ENCODE measurements at places on chromosomes 5 and 9.

DNA sequence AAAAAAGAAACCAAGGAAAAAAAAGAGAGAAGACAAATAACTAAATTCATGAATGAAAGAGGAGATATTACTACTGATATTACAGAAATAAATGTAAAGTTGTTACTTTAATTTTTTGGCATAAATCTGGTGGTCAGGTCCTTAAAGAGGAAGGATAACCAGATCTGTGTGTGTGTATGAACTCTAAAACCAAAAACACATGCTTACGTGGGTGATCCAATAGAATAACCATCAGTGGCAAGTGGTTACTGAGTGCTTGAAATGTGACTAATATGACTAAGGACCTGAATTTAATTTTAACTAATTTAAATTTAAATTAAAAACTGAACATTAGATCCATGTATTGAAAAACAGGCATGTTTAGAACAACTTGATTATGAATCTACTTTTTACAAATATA is 10.3 kb downstream of the SLC28A3 start:
- no peak for DNase-seq

GRCh38 chr5:116378777-116379121 is 195.9 kb downstream of the SEMA6A start:
- no peak for DNase-seq

DNA sequence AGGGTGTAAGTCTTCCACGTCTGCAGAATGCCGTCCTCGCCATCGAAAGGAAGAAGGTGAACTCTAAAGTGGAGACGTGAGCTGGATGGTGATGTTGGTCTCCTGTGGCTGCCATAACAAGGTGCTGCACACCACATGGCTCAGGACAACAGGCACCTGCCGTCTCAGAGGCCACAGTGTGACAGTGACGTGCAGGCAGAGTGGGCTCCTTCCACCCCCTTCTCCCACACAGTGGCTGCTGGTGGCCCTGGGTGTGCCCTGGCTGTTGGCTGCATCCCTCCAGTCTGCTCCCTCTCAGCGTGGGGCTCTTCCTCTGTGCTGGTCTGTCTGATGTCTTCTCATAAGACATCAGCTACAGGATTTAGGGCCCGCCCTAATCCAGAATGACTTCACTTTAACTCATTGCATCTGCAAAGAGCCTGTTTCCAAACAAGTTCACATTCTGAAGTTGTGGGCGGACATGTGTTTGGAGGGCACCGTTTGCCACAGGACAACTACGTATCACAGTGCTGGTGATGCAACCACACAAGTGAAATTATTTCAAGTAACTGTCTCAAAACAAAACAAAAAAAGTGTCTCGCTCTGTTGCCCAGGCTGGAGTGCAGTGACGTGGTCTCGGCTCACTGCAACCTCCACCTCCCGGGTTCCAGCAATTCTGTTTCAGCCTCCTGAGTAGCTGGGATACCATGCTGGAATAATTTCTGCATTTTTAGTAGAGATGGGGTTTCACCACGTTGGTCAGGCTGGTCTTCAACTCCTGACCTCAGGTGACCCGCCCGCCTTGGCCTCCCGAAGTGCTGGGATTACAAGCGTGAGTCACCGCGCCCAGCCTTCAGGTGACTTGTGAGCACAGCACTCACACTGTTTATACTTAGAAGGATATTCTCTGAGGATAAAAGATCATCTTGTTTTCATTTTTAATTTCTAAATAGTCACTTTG is 31.2 kb upstream of the CLPTM1L start:
- peak; percentile 27 for DNase-seq

DNA sequence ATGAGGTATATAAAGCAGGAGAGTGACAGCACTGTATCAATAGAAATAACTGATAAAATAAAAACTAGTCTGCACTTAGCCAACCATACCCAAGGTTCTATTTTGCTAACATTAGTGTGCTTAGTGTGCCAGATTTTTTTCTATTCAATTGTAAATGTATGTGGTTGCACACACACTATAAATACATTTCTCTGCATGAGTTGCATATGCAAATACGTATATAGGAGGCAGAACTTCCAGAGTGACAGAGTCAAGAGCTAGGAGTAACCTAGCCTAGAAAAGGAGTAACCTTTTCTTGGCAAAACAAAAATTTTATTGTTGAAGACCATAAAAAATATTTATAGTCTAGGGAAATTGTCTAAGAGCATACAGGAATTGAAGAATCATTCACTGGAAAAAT is 461.6 kb downstream of the GABRG2 start:
- no peak for DNase-seq

- DNase-seq, result no peak
These were observed 56.5 kb upstream of the SPDL1 start for GRCh38 chr5:169527066-169527465.

DNA sequence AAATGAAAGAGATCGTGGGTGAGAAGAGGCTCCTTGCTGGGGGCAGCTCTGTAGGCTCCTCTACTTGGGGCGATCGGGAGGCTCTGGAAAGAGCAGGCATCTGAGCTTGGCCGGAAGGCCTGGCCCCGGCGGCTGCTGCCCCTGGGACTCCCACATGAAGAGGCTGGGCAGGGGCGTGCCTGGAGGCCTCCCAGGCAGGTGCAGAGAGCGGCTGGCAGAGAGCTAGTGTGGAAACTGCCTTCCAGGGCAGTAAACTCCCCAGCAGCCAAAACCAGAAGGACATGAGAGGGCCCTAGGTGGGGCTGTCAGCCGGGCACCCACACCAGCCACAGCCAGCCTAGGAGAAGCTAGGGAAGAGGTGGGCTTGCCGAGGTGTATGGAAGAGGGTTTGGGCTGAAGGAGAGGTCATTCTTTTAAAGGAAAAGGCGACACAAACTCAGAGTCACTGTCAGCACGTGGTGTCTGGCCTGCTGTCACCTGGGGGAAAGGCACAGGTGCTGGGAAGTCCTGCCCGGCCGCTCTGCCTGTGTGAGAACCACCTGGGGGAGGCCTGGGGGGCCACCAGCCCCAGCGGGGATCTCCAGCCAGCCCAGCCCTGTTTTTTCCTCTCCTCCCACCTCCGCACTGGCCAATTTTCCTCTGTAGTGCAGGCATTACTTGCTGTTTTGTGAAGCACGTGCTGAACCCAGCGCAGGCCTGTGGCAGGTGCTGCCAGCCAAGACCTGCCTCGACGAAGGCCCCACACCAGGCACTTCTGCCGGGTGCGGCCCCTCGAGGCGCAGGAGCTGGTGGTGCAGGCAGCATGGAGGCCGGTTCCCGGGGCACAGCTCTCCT is 44.8 kb upstream of the EGFL7 start:
- no peak for DNase-seq

DNA sequence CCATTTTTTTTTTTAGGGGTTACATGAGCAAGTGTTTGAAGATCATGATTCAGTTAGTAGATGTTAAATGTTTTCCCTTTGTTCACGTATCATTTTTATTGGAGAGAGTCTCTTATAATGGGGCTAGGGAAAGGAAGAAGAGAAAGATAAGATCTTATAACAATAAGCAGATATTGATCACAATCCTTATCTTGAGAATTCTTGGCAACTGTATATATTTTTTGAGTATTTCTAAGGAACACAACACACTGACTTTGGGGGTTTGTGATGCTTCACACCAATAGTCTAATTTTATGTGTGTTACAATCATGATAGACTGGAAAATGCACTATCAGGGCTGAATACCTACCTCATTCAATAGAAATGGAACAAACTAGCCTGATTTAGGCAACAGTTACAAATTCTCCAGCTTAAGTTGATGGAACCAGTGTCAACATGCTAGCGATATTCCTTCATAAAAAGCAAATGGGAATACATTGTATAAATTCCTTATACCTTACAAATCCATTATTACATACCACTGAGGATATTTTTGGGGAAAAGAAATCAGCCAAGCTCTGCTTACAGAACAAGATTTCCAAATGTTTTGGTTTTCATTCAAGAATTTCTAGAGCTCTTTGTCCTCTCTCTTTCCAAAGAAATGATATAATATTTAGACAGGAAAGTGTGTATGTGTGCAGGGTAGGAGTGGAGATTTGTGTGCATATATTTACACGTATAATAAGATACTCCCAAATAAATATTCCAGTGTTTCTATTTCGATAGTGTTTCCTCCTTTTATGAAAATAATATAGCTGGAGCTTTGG is 41.5 kb downstream of the SVEP1 start:
- no peak for DNase-seq

GRCh38 chr9:26802921-26803320 is 89.7 kb downstream of the CAAP1 start:
- no peak for DNase-seq

DNA sequence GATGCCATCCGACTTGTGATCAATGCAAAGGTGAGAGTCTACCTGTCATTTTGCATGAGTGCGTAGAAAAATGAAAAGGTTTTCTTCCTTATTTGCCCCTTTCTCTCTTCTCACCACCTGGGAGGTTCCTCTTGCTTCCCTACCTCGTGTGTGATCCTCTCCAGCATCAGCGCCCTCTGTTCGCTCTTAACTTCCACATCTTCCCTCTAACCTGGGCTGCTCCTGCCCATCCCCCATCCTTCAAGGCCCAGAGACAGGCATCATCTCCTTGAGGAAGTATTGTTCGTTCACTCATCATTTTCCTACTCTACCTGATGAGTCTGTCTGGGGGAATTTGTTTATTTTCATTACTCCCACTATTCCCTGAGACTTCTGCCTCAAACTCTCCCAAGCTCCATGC is 55.8 kb downstream of the RFK start:
- DNase-seq, result no peak

DNA sequence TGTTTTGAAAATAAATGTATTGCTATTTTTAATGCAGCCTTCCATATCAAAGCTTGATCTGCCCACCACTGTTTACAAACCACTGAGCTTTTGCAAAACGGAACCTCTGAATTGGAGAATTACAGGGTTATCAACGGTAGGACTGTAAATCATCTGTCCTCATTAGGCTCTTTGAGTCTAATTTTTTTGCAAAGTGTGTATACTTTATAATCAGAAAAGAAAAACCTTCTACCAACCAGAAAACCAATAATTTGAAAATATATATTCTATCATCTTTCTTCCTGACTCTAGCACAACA is 6.8 kb upstream of the SLC2A8 start:
- no peak for DNase-seq

DNA sequence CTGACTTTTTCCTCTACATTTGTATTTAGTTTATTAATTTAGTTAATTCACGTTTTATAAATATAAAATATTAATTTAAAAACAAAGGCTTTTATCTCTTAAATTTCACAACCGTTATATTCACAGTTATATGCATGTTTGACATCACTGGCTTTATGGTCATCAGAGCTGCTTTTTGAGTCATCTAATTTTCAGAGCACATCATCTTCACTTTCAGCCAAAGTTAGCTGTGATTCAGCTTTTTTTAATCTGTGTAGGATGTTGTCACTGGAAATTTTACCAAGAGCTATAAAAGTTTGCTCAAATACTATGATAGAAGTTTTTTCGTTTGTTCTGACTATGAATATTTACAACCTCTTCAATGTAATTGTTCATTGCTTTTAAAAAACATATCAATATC is 12.4 kb downstream of the CDC37L1 start:
- DNase-seq, result no peak

GRCh38 chr5:10563945-10564837 is at the start of gene ANKRD33B:
TSS of gene ANKRD33B (plus strand) at chr5:10564070. CDS start at chr5:10564468, 398 bp downstream.
- DNase-seq, result peak; percentile 84

DNA sequence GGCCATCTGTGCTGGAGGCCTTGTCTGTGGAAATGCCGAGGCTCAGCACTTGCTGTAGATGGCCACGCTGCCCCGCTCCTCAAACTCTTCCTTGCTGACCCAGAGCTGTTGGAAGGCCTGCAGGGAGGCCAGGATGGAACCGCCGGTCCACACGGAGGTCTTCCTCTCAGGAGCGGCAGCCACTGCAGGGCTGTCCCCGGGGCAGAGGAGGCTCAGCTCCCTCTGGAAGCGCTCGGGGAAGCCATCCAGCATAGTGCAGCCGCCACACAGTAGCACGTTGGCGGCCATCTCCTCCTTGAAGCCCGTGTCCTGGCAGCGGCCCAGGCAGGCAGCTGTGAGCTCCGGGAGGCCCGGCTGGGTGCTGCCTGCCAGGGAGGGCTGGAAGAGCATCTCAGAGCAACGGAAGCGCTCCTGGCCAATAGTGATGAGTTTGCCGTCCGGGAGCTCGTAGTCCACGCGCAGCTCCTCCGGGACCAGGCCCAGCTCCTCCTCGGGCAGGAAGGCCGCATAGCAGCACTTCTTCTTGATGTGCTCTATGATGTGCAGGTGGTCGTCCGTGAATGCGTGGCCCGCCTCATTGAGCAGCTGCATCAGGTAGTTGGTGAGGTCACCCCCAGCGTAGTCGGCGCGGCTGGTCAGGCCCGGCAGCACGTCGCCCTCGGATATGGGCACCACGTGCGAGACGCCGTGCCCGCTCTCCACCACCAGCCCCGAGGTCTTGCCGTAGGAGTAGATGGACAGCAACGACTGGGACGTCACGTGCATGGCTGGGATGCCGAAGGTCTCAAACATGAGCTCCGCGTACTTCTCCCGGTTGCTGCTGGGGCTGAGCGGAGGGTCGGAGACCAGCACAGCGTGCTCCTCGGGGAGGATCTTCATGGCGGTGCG is 901 bp downstream of the ACTL7B start:
- DNase-seq, result no peak

DNA sequence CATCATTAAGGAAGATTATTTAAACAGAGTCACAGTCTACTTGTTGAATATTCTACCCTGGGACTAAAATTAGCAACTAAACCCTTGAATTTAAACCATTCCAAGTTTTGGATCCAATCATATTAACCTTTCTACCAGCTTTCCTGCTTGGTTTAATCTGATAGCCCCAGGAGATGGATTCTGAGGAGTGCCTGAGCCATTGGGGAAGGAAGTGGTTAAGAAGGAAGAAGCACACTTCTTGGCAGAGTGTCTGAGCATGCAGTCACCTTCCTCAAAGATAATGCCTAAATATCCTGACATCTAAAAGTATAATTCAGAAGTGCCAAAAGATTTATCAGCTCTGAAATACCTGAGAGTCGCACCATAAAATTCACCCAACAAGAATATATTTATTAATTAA is 74.1 kb upstream of the SNCAIP start:
- no peak for DNase-seq

DNA sequence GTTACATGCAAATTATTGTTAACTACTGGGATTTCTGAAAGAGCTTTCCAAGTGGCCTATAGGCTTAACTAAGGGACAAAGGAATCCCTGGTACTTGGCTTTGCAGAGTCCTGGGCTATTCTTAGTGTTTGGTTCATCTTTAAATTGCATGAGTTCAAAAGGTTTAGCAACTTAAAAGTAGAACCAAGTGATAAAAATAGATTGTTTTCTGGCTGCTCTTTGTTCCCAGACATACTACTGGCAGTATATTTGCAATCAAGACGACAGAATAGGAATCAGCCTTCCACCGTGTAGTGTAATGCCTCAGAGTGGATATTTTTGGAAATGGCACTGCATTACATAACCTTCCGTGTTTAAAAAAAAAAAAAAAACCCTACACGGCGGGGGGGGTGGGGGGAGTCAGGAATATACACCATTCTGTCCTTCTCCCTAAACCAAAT is 1.0 kb downstream of the NREP start:
- no peak for DNase-seq

DNA sequence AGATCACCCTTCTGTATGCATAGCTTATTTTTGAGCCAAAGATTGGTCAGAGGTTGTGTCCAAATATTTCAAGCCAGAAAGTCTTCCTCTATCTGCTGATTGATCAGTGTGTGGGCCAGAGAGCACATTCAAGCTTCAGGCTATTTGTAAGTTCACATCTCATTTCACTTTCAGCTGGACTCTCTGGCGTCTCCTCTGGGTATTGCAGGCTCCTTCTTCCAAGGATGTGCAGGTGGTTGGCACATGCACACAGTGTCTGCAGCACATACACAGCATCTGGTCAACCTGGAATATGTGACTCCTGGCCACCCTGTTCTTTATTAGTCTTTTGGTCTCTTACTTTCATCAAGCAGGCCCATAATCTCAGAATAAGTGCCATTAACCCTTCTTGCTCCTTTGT is 516.1 kb downstream of the ANXA1 start:
- DNase-seq, result no peak

Data from LoVo (cell line).